Left ventricle myocardium inferior (tissue), 1 donor: ENCODE measurements at places on chromosomes 12 and 14. TPM values are rescaled to one million over a fixed set of nuclear protein-coding genes. Genes with fewer than 3 reads are reported as not detected.

DNA sequence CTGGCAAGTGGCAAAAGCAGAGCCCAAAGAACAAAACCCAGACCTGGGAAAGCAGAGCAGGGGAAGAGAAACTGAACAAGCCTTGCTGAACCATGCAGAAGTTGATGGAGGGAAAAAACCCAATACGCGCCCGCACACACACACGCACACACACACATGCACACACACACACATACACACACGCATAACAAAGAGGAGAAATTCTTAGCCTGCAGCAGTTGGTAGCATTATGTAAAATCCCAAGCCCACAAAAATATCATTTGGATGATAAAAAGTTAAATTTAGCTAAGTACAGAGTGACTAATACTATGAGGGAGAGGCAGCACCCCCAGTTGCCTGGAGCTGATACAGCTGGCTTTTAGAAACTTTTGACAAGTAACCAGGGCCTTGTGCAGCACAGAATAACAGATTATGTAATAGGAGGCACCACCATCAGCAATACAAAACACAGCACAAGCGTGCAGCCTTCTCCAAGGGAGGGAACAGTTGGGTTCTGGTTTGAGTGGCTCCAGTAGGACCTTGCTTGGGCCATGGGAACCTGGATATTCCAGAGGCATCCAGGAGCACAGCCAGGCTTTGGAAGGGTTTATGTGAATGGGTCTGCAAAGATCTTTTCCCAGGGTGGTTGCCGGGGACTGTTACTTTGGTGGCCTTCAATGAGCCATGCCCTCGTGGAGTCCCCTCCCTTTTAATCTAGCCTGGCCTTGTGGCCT lies 35.3 kb downstream of the PITPNM2 start:
- H3K4me3 ChIP-seq, result peak overlapping the region; percentile 17
- H3K4me1 ChIP-seq, result peaks cover 92% of the 10 kb centered on the region
- peak; percentile 52 for DNase-seq
- H3K27ac ChIP-seq, result peak overlapping the region; percentile 81
- H3K27me3 ChIP-seq, result no peaks in the 10 kb centered on the region
- H3K36me3 ChIP-seq, result no peaks in the 10 kb centered on the region

DNA sequence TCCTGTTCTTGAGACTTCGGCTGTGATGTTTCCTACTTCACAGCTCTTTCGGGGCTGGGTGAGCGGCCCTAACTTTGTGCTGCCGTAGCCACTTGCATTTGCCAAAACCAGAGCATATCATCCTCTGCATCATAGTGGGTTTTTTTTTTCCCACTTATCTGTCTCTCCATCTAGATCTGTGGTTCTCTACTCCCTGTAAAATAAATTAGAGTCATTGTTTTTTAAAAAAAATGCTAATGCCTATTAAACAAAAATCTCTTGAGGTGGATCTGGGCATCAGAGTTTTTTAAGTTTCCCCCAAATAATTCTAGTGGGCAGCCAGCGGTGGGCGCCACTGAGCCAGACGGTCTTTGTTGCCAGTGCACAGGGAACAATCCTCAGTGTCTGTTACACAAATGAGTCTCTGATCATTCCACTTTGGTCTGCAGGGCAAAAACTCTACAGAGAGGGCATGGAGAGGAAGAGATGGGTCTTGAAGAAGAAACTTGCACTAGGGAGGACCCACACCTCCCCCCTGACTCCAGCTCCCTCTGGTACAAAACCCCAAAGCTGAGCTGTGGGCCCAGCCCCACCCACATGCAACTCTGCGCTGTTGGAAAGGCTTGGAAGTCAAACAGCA lies 62.4 kb upstream of the BCL2L14 start:
- no peaks in the 10 kb centered on the region for H3K36me3 ChIP-seq
- no peaks in the 10 kb centered on the region for H3K27me3 ChIP-seq
- no peak for DNase-seq
- H3K4me3 ChIP-seq, result no peak overlapping the region
- no peak overlapping the region for H3K27ac ChIP-seq

Gene AGAP2
- 6.5 TPM for total RNA-seq

- peak overlapping the region; percentile 13 for H3K4me3 ChIP-seq
- no peaks in the 10 kb centered on the region for H3K27me3 ChIP-seq
- H3K4me1 ChIP-seq, result peaks cover 69% of the 10 kb centered on the region
- H3K36me3 ChIP-seq, result no peaks in the 10 kb centered on the region
- peak overlapping the region; percentile 95 for H3K27ac ChIP-seq
- DNase-seq, result peak; percentile 57
Measured at GRCh38 chr14:76918256-76918781, 92.1 kb downstream of the LRRC74A start.

DNA sequence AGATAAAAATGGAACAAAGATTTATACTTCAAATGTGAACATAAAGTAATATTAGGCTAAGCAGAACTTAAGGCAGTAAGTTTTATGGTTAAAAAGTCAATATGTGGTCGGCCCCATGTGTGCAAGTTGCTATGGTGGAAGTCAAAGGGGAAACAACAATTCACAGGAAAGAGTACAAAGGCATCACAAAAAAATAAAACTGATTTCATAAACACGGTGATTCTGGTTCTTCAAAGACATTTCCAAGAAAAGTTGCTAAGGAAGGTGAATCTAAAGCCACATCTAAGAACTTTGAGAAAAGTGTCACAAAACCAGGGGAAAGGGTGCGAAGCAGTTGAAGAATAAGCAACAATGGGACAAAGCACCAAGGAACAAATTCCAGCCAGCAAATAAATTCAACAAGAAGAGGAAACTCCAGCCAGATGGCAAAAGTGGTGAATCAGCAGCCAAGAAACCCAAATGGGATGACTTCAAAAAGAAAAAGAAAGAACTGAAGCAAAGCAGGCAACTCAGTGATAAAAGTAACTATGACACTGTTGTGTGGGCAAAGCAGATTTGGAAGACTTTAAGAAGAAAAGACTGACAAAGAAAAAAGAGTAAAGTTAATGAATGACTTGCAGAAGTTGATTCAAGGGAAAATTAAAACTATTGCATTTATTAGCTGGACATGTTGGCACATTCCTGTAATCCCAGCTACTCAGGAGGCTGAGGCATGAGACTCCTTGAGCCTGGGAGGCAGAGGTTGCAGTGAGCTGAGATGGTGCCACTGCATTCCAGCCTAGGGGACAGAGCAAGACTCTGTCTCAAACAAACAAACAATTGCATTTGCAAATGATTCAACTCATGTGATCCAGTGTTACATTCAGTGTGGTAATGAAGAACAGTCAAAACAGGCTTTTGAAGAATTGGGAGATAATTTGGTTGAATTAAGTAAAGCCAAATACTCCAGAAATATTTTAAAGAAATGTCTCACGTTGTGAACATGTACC lies 19.5 kb downstream of the PTGDR start:
- no peak for DNase-seq
- no peaks in the 10 kb centered on the region for H3K27me3 ChIP-seq
- no peaks in the 10 kb centered on the region for H3K4me1 ChIP-seq
- H3K4me3 ChIP-seq, result no peak overlapping the region
- no peak overlapping the region for H3K27ac ChIP-seq
- H3K36me3 ChIP-seq, result no peaks in the 10 kb centered on the region

DNA sequence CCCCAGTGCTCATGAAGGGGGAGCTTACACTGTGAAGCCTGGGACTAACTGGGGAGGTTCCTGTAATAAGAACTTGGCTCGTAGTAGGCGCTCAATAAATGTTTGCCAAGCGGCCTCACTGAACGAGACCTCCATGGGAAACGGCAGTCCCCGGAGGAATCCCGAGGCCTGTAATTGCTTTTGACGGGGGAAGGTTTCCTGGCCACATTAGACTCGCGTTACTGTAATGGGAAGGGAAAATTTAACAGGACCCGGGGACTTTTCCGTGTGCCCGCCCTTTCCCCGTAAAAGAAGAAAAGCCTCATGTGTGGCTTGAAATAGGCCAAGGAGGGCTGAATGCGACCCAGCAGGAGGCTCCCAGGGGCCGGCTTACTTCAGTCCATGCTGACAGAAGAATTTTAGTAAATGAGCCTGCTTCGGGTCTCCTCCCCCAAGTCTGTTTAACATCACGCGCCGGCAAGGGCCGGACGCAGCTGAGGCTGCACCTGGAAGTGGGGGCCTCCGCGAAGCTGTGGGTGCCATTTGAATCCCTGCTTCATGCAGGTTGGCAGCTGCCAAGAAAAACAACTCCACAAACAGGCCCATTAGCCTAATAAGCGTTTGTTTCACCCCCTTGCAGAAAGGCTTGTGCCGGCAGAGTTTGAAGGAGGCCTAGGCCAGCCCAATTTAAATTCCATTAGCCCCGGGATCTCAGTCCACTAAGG lies 39.8 kb upstream of the PWP1 start:
- DNase-seq, result no peak
- H3K27me3 ChIP-seq, result no peaks in the 10 kb centered on the region
- H3K27ac ChIP-seq, result no peak overlapping the region
- no peaks in the 10 kb centered on the region for H3K36me3 ChIP-seq

Gene EPYC
- not detected for total RNA-seq

GRCh38 chr12:47234576-47235141 lies 154.9 kb upstream of the AMIGO2 start:
- no peaks in the 10 kb centered on the region for H3K27me3 ChIP-seq
- DNase-seq, result no peak
- peaks cover 3% of the 10 kb centered on the region for H3K4me1 ChIP-seq
- no peak overlapping the region for H3K27ac ChIP-seq
- no peaks in the 10 kb centered on the region for H3K36me3 ChIP-seq
